ENCODE measurements at places on chromosomes 5 and 9.

- no peak for DNase-seq
These were observed 256.0 kb downstream of the TMEM167A start for GRCh38 chr5:82820961-82821845.

DNA sequence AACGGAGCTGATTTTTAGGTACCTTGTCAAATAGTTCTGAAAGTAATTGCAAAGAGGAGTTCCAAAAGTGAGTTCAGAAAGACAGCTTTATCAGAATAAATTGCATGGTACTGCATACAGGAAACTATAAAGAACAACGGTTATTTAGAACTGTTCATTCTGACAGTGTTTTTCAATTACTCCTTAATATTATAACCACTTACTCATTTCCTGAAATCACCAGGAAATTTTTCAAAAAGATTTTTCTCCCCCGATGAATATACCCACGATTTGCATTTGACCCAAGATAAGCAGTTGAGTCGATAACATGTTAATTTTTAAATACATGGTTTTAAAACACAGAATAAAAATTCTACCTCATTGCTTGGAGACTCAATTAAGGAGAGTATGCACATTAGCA is 9.4 kb downstream of the DOCK8 start:
- peak; percentile 39 for DNase-seq

GRCh38 chr5:38157024-38157423 is 101.3 kb upstream of the EGFLAM start:
- DNase-seq: no peak

DNA sequence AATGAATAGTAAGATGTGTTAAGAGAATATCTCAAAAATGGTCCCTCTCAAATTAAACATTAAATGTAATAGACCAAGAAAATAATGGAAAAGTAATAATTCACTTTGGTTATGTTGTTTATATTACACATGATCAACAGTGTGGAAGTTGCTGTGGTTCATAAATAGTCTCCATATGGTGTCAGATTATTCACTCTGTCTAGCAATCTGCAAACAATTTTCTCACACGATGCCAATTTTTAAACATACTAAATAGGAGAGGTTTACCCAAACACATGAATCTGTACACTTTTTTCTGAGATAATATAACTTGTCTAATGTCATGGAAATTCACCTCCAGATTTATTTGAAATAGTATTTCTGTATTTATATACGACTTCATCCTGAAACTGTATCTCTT is 217.4 kb upstream of the FBXL7 start:
- no peak for DNase-seq

DNA sequence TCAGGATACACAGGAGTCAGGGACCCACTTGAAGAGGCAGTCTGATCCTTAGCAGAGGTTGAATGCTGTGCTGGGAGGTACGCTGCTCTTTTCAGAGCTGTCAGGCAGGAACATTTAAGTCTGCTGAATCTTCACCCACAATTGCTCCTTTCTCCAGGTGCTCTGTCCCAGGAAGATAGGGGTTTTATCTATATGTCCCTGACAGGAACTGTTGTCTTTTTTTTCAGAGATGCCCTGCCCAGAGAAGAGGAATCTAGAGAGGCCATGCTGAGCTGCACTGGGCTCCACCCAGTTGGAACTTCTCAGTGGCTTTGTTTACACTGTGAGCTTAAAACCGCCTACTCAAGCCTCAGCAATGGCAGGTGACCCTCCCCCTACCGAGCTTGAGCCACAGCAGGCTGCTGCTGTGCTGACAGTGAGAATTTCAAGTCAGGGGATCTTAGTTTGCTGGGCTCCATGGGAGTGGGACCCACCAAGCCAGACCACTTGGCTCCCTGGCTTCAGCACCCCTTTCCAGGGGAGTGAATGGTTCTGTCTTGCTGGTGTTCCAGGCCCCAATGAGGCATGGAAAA is 169.0 kb downstream of the FBXL17 start:
- no peak for DNase-seq

DNA sequence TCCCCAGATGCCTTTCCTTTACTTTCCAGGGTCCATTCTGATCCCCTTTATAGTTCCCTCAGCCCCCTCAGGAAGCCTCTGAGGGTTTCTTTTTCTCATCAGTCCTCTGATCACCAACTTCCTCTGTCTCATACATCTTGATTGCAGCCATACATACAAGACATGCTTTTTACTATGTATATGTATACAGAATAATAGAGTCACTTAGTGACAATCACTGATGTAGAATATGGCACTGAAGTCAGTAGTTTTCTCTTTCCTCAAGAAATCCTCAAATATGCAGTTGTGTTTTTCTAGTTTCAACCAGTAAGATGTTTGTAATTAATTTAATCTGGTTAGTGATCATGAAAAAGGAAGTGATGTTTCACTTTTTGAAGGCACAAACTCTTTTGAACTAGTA is 364.1 kb downstream of the MAN2A1 start:
- DNase-seq: no peak
